ENCODE measurements at places on chromosomes 12 and 14. TPM values are rescaled to one million over a fixed set of nuclear protein-coding genes. Genes with fewer than 3 reads are reported as not detected.

The AQP5 gene
- total RNA-seq, result not detected

The DRAM1 gene
- 20.3 TPM for total RNA-seq

The BMAL2 gene
- 21.5 TPM for total RNA-seq

The SERPINA10 gene
- total RNA-seq, result not detected

The RDH11 gene
- total RNA-seq, result 54.6 TPM

The JPH4 gene
- 0.15 TPM for total RNA-seq

The AMN gene
- total RNA-seq, result 5.7 TPM

The LMNTD1 gene
- total RNA-seq, result not detected

The KLRF1 gene
- total RNA-seq, result not detected

DNA sequence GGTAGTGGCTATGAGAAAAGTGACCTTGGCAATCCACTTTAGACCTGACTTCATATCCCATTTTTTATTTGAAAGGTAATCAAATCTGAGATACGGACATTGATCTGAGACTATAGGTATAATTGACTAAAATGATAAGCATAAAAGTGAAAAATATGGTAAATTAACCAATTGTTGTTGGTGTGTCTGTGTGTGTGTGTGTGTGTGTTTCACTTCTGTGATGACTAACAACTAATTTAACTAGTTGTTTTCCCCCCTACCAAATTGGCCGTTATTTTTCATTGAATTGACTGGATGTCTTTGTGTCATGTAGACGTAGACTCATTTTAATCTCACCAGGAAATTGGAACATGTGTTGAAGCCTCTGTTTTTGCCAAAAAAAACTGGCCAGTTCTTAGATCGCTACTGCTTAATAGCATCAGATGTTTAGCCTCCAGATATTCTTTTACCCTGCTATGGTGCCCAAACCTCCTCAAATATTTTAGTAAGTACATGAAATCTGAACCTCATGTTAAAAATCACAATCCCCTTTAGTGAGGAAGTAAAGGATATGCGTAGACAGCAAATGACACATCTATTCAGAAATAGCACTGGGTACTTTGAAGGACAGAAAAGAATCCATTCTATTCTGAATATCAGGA, 395.0 kb downstream of the EGLN3 start:
- no peaks in the 10 kb centered on the region for H3K27me3 ChIP-seq
- H3K4me1 ChIP-seq, result no peaks in the 10 kb centered on the region
- no peak overlapping the region for H3K27ac ChIP-seq
- H3K4me3 ChIP-seq, result no peak overlapping the region
- no peaks in the 10 kb centered on the region for H3K36me3 ChIP-seq
- DNase-seq, result no peak

GRCh38 chr14:91322623-91323022, 78.1 kb upstream of the GPR68 start:
- H3K4me3 ChIP-seq, result no peak overlapping the region
- no peaks in the 10 kb centered on the region for H3K27me3 ChIP-seq
- no peak for DNase-seq
- H3K27ac ChIP-seq, result no peak overlapping the region
- peaks cover 4% of the 10 kb centered on the region for H3K4me1 ChIP-seq

DNA sequence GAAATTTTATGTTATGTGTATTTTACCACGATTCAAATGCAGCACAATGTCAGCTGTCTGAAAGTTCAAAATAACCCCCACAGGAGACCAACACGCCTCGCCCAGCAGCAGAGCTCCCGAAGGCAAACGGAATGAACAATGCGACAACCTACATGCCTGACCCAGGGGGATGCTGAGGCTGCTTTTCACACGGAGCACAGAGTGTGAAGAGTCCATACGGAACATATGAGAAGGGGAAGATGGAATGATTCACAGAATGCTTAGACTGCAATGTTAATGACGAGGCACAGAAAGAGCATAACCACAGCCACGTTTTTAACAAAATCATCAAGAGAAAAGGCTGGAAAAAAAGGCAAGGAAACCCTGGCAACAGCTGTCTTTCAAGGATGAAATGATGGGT, 22.6 kb downstream of the ZFYVE21 start:
- H3K36me3 ChIP-seq, result no peaks in the 10 kb centered on the region
- no peaks in the 10 kb centered on the region for H3K27me3 ChIP-seq
- no peak for DNase-seq
- no peak overlapping the region for H3K27ac ChIP-seq
- H3K4me3 ChIP-seq, result no peak overlapping the region
- H3K4me1 ChIP-seq, result no peaks in the 10 kb centered on the region

DNA sequence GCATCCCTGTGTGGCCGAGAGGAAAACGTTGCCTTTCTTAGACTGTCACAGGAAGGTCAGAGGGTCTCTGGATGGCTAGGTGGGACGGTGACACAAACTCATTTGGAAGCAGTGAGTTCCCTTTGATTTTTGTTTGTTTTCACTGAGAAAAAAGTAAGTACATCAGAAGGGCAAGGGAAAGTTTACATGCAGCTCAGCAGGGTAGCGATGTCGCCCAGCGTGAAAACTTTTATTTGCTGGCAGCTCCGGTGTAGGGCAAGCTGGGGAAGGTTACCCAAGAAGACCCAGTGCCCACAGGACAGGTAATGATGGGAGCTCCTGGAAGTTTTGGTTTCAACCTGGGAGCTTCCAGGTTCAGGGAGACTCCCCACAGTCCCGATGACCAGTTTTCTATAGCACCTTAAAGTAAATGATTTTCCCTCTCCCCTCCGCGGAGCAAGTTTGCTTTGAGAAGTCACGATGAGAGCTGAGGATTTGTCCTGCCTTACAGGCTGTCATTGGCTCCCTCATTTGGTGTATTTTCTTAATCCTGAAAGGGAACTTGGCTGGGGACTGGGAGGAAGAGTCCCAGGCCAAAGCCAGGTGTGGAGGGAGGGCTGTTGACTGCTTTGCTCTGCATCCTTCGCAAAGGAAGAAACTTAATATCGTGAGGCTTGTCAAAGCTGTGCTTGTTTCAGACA, 64.7 kb upstream of the ESRRB start:
- no peak overlapping the region for H3K27ac ChIP-seq
- no peaks in the 10 kb centered on the region for H3K27me3 ChIP-seq
- no peak for DNase-seq
- H3K4me1 ChIP-seq, result no peaks in the 10 kb centered on the region
- H3K36me3 ChIP-seq, result no peaks in the 10 kb centered on the region

DNA sequence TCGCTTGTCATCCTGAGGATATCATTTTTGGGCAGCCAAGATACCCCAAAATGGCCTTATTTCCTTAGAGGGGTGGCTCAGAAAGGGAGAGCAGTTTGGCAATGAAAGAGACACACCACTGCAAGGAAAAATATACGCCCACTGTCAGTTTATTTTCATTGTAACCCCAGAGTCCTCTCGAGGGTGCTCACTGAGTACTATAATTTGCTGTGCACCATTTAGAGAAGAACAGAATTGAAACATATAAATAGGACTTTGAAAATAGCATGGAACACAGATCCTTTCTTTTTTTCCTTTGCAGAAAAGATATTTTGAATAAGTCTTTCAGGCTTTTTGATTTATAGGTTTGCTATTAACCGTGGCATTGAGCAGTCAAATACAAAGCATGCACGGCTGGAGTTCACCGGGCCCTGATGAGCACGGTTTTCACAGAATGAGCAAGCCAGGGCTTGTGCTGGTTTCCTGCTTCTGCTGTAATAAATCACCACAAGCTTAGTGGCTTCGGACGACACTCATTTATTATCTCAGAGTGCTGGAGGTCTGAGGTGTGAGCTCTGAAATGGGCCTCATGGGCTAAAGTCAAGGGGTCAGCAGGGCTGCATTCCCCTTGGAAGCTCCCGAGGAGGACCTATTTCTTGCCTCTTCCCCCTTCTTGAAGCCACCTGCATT, 152.3 kb downstream of the ZNF664 start:
- H3K4me3 ChIP-seq, result no peak overlapping the region
- H3K4me1 ChIP-seq, result no peaks in the 10 kb centered on the region
- no peaks in the 10 kb centered on the region for H3K27me3 ChIP-seq
- no peaks in the 10 kb centered on the region for H3K36me3 ChIP-seq
- no peak for DNase-seq

DNA sequence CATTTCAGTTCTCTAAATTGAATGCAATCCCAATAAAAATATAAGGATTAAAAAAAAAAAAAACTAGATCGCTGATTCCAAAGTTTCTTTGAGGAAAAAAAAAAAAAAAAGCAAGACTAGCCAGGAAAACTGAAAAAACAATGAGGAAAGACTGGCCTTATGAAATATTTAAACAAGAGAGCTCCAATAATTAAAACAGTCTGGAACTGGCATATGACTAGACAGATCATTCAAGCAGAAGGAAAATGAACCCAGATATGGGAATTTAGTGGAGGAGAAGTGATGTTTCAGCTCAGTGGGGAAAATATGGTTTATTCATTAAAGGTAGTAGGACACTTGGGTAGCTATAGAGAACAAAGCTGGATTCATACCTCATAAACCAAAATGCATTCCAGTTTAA, 42.0 kb upstream of the TBC1D15 start:
- no peaks in the 10 kb centered on the region for H3K27me3 ChIP-seq
- H3K27ac ChIP-seq, result no peak overlapping the region

DNA sequence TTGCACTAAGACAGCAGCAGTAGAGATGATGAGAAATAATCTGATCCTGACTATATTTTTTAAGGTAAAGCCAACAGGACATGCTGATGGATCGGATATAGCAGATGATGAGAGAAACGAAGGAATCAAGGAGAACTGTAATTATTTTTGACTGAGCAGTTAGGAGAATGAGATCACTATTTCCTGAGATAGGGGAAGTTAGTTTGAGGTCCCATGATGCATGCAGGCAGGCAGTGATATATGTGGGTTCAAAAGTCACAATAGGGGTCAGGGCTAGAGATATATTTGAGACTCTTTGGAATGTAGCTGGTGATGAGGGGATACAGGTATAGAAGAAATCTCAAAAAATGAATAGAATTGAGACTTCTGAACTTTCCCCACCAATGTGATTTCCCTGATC, 107.6 kb downstream of the GTF2A1 start:
- no peak overlapping the region for H3K4me3 ChIP-seq
- DNase-seq, result no peak
- H3K27me3 ChIP-seq, result no peaks in the 10 kb centered on the region
- no peaks in the 10 kb centered on the region for H3K4me1 ChIP-seq

DNA sequence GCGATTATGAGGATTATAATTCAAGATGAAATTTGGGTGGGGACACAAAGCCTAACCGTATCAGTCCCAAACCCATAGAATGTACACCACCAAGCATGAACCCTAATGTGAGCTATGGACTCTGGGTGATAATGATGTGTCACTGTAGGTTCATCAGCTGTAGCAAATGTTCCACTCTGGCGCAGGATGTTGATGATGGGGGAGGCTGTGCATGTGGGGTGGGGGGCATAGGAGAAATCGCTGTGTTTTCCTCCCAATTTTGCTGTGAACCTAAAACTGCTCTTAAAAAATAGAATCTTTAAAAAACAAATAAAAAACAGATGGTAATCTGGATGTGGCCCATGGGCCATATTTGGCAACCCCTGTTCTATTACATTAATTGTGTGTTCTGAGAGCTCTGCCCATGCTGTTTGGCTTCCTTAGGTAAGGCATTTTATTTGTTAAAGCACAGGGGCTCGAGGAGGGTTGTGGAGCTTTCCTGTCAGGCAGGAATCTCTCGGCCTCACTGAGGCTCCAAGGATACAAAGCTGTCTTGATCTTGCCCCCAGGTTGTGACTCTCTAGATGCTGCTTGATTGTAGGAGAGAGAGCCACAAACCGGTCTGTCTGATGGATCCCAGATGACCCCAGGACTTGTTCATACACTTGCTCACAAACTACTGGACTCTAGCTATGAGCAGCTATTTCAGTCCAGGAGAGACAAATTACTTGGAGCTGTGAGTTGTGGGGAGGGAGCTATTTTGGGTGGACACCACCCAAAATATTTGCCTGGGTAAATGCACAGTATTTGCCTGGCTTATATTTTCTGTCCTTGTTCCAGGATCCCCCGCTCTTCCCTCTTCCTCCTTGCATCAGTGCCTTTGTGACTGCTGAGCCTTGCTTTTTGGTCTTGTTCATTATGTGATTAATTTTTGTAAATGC, 340.2 kb downstream of the MED13L start:
- no peak overlapping the region for H3K27ac ChIP-seq
- no peaks in the 10 kb centered on the region for H3K36me3 ChIP-seq

- H3K27me3 ChIP-seq, result no peaks in the 10 kb centered on the region
- H3K4me3 ChIP-seq, result no peak overlapping the region
- DNase-seq, result no peak
- no peaks in the 10 kb centered on the region for H3K36me3 ChIP-seq
- H3K4me1 ChIP-seq, result no peaks in the 10 kb centered on the region
Measured at GRCh38 chr14:46626876-46627275, 24.7 kb downstream of the RPL10L start.

DNA sequence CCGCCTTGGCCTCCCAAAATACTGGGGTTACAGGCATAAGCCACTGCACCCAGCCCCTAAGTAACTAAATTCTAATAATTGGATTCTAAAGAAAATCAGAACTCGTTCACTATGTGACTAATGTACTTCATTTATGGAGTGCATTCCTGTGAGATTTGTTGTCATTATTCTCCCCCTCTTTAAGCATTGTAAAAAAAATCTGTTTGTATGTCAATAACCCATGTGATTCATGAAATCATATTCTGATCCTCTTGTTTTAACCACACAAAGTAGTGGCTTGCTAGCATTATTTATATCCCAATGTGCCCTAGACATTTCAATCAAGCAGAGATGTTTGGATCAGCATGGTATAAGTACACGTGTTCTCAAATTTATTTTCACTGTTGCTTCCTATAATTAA, 78.2 kb upstream of the OSBPL8 start:
- no peaks in the 10 kb centered on the region for H3K27me3 ChIP-seq
- H3K4me1 ChIP-seq, result peaks cover 11% of the 10 kb centered on the region
- DNase-seq, result no peak
- no peaks in the 10 kb centered on the region for H3K36me3 ChIP-seq

DNA sequence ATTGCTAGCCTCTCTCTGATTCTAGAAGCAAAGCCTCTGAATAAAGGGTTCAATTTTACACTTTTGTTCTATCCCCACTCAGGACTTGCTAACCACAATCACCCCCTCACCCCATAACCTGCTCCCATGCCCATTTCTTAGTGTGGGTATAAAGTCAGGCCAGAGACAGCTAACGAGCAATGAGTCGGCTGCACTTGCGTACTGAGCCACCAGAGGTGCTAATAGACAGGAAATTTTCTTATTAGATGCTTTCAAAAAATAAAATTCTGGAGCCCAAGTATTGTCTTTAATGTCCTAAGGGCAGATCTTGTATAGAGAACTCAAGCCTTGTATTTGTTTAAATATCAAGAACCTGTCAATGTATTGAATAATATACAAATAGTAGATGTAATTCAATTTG, 256.9 kb downstream of the SYT1 start:
- no peaks in the 10 kb centered on the region for H3K27me3 ChIP-seq
- no peaks in the 10 kb centered on the region for H3K36me3 ChIP-seq
- no peaks in the 10 kb centered on the region for H3K4me1 ChIP-seq
- H3K27ac ChIP-seq, result no peak overlapping the region
- H3K4me3 ChIP-seq, result no peak overlapping the region

DNA sequence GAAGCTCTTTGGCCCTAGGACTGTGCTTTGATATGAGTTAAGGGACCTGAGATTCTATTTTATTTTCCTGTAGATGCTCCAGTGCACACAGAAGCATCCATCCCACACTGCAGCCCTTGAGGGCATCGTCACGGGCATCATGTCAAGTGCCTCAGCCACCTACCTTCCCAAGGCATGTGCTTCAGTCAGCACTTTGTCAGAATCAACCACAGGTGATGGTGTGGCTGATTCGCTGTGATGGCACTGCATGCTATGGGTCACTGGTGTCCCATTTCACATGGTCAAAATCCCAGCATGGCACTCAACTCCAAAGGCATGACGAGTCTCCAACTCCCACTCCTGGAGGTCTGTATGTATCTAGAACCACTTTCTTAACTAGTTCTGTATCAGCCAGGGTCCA, 100.8 kb downstream of the AACS start:
- H3K27me3 ChIP-seq, result no peaks in the 10 kb centered on the region
- H3K36me3 ChIP-seq, result no peaks in the 10 kb centered on the region
- H3K4me1 ChIP-seq, result no peaks in the 10 kb centered on the region
- H3K27ac ChIP-seq, result no peak overlapping the region
